ENCODE measurements at places on chromosomes 12 and 14. TPM values are rescaled to one million over a fixed set of nuclear protein-coding genes. Genes with fewer than 3 reads are reported as not detected.

Gene SOX5
- 1.8 TPM for total RNA-seq

Gene ADAMTS20
- total RNA-seq: not detected

Gene LRRC10
- not detected for total RNA-seq

Gene HOXC5
- 2.0 TPM for total RNA-seq

Gene CFAP251
- 4.9 TPM for total RNA-seq

Gene CAPZA3
- not detected for total RNA-seq

Gene RAB2B
- total RNA-seq: 21.8 TPM

Gene SLC8A3
- total RNA-seq: 0.13 TPM

Gene FLVCR2
- total RNA-seq: 0.49 TPM

Gene KRT3
- not detected for total RNA-seq

Gene FOXN4
- total RNA-seq: not detected

Measured in mesangial cell (primary cell).